ENCODE measurements at places on chromosomes 3 and 15.

- no peak for DNase-seq
These were observed 34.5 kb downstream of the PSTPIP1 start for GRCh38 chr15:77029166-77030047.

GRCh38 chr15:41043276-41043951 is 72.7 kb downstream of the INO80 start:
- DNase-seq = no peak

GRCh38 chr3:120642368-120642948 is 39.6 kb downstream of the HGD start:
- DNase-seq = no peak

DNA sequence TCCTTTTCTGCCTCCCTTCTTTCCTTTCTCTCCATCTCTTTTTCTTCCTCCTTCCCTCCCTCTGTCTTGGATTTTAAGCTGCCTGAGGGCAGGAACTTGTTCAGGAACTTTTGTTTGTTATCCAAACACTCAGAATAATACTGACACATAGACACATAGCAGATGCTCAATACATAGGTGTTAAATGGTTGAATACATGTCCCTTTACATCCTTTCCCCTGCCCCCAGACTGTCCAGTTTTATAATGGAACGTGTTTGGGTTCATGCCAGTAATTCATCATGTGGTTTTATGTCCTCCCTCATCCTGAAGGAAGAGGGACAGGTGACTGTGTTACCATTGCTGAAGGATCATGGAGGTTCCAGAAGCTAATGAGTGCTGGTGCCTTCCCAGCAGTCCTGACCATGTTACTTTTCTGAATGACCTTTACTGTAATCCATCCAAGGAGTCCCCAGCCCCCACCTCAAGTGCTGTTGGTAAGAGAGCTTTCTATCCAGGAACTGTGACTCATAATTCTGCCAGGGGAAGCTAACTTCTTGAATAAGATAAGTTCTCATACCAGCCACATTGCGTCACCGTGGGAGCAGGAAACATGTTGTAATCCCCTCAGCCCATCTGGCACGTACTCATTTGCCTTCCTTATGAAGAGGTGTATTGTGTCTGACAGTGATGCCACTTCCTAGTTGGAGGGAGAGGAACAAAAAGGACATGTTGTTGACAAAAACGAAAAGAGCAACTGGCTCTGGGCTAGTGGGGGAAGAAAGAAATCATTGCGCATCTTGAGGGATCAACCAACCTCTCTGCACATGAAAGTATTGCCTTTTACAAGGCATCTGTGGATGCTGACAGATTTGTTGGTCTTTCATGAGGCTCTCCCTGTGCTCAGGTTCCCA is 52.4 kb downstream of the IL1RAP start:
- no peak for DNase-seq

DNA sequence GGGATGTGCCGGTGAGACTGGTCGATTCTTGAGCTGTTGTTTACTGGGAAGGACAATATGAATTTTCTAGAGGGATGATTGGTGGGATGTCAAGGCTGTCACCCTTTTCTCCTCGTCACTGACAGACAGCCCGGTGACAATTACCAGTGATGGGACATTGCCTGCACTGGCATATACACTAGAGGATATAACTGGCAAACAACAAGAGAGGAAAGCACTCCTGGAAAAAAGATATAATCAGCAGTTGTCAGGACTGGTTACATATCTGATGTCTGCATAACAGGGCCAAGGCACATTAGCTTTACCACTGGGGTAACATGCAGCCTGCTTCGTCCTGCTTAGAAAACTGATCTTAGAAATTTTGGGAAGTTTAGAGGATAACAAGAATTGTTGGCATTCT is 131.1 kb downstream of the ROBO2 start:
- DNase-seq = no peak

Data from NCI-H446 (cell line).